ENCODE measurements at places on chromosomes 6 and 20.

DNA sequence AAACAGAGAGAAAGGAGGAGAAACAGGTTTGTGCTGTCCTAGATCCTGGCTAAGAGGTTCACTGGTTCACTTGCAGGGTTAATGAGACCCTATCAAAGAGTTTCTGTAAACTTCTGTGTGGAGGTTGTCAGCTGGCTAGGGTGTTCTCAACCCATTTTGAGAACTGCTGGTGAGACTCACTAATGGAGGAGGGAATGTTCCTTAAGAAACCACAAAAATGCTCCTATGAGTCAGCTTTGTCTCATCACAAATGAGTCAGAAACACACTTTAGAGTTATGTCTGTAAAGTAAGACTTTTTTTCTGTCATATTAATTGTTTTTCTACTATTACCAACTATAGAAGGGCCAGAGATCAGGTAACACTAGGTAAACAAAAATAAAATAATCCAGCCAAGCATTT lies 884.4 kb downstream of the PHF3 start:
- DNase-seq, result no peak
- no peaks in the 10 kb centered on the region for H3K4me1 ChIP-seq
- H3K27ac ChIP-seq, result no peak overlapping the region
- no peaks in the 10 kb centered on the region for H3K36me3 ChIP-seq
- no peaks in the 10 kb centered on the region for H3K27me3 ChIP-seq

GRCh38 chr20:22455259-22455658 lies 129.1 kb downstream of the FOXA2 start:
- DNase-seq, result no peak
- H3K4me3 ChIP-seq, result no peak overlapping the region
- H3K36me3 ChIP-seq, result no peaks in the 10 kb centered on the region

DNA sequence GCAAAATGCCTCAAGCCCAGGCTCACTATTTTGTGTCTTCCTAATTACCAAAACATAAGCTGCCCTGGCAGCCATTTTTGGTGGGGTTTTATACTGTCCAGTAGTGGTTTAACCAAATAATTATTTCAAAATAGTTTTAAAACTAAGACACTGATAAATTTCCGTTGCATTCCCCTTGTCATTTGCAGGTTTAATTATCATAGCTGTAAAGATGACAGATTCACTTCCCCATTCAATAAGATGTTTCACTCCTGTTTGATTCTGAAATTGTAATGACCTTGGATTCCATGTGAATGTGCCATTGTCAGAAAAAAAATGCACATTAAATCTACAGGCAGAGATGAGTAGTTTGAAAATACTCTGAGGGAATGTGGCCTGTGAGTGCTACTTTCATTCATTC lies 172.0 kb downstream of the COL9A1 start:
- no peaks in the 10 kb centered on the region for H3K36me3 ChIP-seq
- DNase-seq, result no peak
- H3K4me1 ChIP-seq, result no peaks in the 10 kb centered on the region
- H3K4me3 ChIP-seq, result no peak overlapping the region
- H3K27me3 ChIP-seq, result no peaks in the 10 kb centered on the region
- no peak overlapping the region for H3K27ac ChIP-seq

- DNase-seq, result no peak
- peaks cover 4% of the 10 kb centered on the region for H3K36me3 ChIP-seq
- no peak overlapping the region for H3K4me3 ChIP-seq
- no peaks in the 10 kb centered on the region for H3K27me3 ChIP-seq
- no peaks in the 10 kb centered on the region for H3K4me1 ChIP-seq
Measured at GRCh38 chr6:151437401-151437800, 14.5 kb downstream of the RMND1 start.

DNA sequence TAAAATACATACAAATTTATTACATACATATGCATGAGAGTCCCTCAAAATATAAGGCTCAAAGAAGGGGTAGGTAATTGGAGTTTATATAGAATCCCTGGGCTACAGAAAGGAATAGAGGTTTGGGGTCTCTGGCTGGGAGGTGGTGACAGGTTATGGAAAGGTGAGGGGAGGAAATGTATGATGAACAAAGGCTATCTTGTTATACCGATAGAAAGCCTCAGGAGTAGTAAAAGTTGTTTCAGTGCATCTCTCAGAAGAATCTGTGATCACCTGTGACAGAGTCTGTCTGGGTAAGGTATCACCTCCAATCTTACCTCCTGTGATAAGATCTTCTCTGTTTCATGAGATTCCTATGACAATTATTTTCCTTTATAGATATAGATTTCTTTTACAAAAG lies 252.9 kb upstream of the AGPAT4 start:
- no peaks in the 10 kb centered on the region for H3K36me3 ChIP-seq
- H3K4me3 ChIP-seq, result no peak overlapping the region
- no peak for DNase-seq
- H3K4me1 ChIP-seq, result no peaks in the 10 kb centered on the region
- H3K27ac ChIP-seq, result no peak overlapping the region

GRCh38 chr20:7516621-7517111 lies 423.6 kb downstream of the HAO1 start:
- H3K27me3 ChIP-seq, result peaks cover 2% of the 10 kb centered on the region
- DNase-seq, result no peak
- no peak overlapping the region for H3K27ac ChIP-seq
- H3K36me3 ChIP-seq, result no peaks in the 10 kb centered on the region
- H3K4me1 ChIP-seq, result peaks cover 2% of the 10 kb centered on the region

GRCh38 chr6:16466800-16467553 lies 228.6 kb downstream of the GMPR start:
- H3K27me3 ChIP-seq, result no peaks in the 10 kb centered on the region
- DNase-seq, result no peak
- H3K4me1 ChIP-seq, result no peaks in the 10 kb centered on the region
- no peak overlapping the region for H3K27ac ChIP-seq

GRCh38 chr6:98900706-98901105 lies 47.0 kb downstream of the FBXL4 start:
- no peak for DNase-seq
- no peak overlapping the region for H3K27ac ChIP-seq
- H3K36me3 ChIP-seq, result peaks cover 76% of the 10 kb centered on the region
- H3K4me1 ChIP-seq, result no peaks in the 10 kb centered on the region
- no peaks in the 10 kb centered on the region for H3K27me3 ChIP-seq

DNA sequence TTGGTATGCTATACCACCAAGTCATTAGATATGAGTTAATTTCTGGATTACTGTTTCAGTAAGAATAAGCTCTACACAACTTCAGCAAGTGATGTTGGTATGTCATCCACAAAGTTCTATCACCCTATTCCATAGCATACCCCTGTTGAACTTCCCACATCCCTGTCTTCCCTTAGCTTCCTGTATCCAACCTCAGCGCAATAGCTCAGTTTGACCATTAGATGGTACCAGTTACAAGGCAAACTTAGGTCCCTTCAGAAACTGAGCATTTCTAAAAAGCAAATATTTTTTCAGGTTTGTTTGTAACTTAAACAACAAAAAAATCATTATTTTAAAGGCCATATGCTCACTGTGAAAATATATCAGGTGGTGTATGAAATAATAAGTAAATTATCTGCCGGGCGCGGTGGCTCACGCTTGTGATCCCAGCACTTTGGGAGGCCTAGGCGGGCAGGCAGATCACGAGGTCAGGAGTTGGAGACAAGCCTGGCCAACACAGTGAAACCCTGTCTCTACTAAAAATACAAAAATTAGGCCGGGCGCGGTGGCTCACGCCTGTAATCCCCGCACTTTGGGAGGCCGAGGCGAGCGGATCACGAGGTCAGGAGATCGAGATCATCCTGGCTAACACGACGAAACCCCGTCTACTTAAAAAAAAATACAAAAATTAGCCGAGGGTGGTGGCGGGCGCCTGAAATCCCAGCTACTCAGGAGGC lies 8.8 kb upstream of the MOG start:
- H3K27me3 ChIP-seq, result peaks cover 1% of the 10 kb centered on the region
- no peak overlapping the region for H3K4me3 ChIP-seq
- H3K36me3 ChIP-seq, result no peaks in the 10 kb centered on the region
- H3K4me1 ChIP-seq, result no peaks in the 10 kb centered on the region
- no peak for DNase-seq

Measured in neuronal stem cell (in vitro differentiated cells).